ENCODE measurements at places on chromosomes 3 and 15.

GRCh38 chr3:111821891-111822290, 37.2 kb upstream of the PHLDB2 start:
- DNase-seq: no peak
- H3K27ac ChIP-seq: no peak overlapping the region
- H3K27me3 ChIP-seq: no peaks in the 10 kb centered on the region

DNA sequence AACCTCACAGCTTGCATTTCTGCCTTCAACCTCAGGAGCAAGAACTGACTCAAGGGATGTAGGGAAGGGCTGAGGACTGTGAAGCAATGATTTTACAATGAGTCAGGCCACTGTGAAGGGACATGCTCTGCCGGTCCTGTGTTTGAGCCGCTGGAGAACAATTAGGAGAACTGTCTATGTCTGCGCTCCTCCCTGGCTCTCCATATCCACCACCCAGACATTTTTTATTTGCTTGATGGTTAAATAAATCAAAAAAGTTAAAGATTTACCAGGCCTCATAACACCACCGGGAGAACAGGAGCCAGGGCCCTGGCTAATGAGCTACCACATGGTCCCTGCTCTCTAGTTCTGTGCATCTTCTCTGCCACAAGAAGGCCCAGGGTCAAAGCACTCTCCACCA, 29.6 kb downstream of the SEC61A1 start:
- no peak for DNase-seq
- H3K4me1 ChIP-seq: no peaks in the 10 kb centered on the region
- H3K27ac ChIP-seq: no peak overlapping the region
- no peaks in the 10 kb centered on the region for H3K27me3 ChIP-seq

DNA sequence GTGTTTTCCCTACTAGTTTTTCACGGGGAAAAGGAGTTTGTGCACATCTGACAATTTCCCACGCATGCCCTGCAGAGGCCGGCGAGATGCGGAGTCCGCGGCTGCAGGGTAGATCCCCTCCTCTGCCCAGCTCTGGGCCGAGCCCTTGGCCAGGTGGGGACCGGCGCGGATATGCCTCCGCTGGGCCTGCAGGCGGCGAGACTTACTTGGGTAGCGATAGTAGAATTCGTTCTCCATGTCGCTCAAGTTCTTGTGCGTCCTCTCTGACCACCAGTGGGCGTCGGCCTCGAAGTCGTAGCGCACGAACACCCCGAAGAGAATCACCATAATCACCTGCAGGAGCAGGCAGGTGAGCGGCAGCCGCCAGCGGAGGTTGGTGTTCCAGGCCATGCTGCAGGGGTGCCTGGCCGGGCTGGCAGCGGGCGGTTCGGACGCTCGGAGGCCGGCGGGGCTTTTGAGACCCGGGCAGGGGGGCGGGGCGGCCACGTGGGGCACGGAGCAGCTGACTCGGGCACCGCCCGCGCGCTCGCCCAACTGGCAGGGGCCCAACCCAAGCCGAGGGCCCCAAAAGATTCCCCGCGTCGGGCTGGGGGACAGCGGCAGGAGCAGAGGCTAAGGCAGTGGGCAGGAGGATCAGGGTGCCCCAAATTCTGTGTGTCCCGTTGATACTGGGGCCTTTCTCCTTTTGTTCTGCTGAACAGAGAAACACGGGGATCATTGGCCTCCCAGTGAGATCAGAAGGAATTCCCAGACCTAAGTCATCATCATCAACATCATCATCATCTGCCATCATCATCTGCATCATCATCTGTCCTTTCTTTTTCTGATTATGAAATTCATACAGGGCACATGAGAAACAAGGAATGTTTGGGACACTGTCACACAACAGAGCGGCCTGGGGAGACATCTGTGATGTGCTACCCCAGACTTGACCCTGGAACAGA, at the start of gene RHCG:
Gene RHCG (minus strand): TSS at position 429 of the 944 bp plus-strand sequence. CDS start 39 bp downstream, at position 390.
- peak; percentile 55 for DNase-seq
- H3K36me3 ChIP-seq: no peaks in the 10 kb centered on the region
- no peaks in the 10 kb centered on the region for H3K4me1 ChIP-seq
- H3K4me3 ChIP-seq: peak within 1 kb of the TSS; percentile 62

GRCh38 chr15:41996376-41996775, 24.0 kb upstream of the EHD4 start:
- no peak overlapping the region for H3K27ac ChIP-seq
- DNase-seq: no peak

- H3K4me1 ChIP-seq: peaks cover 37% of the 10 kb centered on the region
- H3K27me3 ChIP-seq: peaks cover 7% of the 10 kb centered on the region
- H3K36me3 ChIP-seq: no peaks in the 10 kb centered on the region
- no peak for DNase-seq
Measured at GRCh38 chr15:80031841-80032240, 27.6 kb upstream of the ZFAND6 start.

- no peak overlapping the region for H3K4me3 ChIP-seq
- H3K27me3 ChIP-seq: no peaks in the 10 kb centered on the region
- peaks cover 6% of the 10 kb centered on the region for H3K36me3 ChIP-seq
- H3K4me1 ChIP-seq: peaks cover 51% of the 10 kb centered on the region
- no peak for DNase-seq
Measured at GRCh38 chr3:170002231-170002630, 35.6 kb upstream of the GPR160 start.

DNA sequence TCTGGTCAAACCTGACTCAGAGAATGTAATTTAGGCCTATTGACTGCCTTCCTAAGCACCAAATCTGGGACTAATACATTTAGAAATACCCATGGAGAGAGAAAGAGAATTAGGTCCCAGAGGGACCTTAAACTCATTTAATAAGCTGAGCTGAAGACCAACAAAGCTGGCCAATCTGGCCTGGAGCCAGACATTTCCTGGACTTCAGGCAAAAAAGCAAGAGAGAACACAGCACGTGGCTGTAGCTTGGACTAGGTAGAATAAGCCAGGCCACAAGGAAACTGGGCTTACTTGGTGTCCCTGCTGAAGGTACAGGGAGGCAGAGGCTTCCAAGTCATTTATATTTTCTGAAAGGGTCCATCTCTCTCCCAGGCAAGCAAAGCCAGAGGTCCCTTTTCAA, 88.1 kb downstream of the RTP4 start:
- no peak overlapping the region for H3K4me3 ChIP-seq
- DNase-seq: no peak
- no peak overlapping the region for H3K27ac ChIP-seq
- no peaks in the 10 kb centered on the region for H3K27me3 ChIP-seq
- no peaks in the 10 kb centered on the region for H3K4me1 ChIP-seq

GRCh38 chr3:45906681-45907407, 20.5 kb downstream of the CCR9 start:
- peaks cover 7% of the 10 kb centered on the region for H3K36me3 ChIP-seq
- peaks cover 25% of the 10 kb centered on the region for H3K4me1 ChIP-seq
- peak overlapping the region; percentile 16 for H3K4me3 ChIP-seq
- H3K27me3 ChIP-seq: peaks cover 2% of the 10 kb centered on the region

- no peak for DNase-seq
- H3K27ac ChIP-seq: peak overlapping the region; percentile 28
- no peaks in the 10 kb centered on the region for H3K36me3 ChIP-seq
- H3K4me1 ChIP-seq: peaks cover 17% of the 10 kb centered on the region
- no peak overlapping the region for H3K4me3 ChIP-seq
Measured at GRCh38 chr15:42456971-42457370, 34.0 kb downstream of the ZNF106 start.

DNA sequence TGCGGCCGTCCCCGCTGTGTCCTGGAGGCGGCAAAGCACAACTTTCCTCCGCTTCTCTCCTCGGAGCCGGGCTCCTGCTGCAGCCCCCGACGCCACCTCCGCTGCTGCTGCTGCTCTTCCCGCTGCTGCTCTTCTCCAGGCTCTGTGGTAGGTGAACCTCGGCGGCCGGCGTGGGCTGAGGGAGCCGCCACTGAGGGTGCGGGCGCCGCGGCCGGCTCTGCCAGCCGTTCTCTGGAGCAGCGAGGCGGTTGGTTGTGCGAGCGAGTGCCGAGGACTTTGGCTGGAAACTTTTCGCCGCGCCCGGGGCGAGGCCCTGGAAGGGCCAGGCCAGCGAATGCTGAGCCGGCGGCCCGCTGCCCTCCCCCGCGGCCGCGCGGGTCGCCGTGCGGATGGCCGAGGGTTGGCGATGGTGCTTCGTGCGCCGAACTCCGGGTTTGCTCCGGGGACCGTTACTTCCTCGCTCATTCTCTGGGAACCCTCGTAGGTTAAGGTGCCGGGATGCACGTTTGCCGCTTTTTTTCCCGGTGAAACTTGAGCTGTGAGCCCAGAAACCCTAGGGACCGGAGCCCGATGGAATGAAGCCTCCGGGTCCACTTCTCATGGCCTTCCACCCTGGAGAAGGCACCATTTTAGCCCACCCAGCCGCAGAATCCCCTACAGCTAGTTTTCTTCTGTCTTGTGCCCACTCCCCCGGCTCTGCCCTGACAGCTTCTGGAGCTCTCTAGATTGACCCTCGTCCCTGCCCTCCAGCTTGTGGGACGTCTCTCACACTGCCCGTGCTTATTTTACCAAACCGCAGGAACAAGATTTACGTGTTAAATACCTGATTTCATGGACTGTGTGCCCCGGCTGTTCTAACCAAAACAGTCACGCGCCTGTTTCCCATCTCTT, 660 bp downstream of the NECTIN3 start:
- peaks cover 22% of the 10 kb centered on the region for H3K4me1 ChIP-seq
- DNase-seq: peak; percentile 43
- peak overlapping the region; percentile 68 for H3K27ac ChIP-seq
- peaks cover 8% of the 10 kb centered on the region for H3K27me3 ChIP-seq
- peaks cover 3% of the 10 kb centered on the region for H3K36me3 ChIP-seq
- peak overlapping the region; percentile 97 for H3K4me3 ChIP-seq

DNA sequence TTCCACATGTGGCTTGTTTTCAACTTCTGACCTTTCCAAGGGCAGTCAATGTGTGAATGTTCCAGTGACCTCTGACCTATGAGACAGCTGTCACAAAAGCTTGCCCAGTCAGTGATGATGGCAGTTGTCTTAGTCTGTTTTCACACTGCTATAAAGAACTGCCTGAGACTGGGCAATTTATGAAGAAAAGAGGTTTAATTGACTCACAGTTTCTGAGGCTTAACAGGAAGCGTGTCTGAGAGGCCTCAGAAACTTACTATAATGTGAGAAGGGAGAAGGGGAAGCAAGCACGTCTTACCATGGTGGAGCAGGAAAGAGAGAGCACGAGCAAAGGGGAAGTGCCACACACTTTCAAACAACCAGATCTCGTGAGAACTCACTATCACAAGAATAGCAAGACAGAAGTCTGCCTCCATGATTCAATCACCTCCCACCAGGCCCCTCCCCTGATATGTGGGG, 95.6 kb downstream of the ECT2 start:
- DNase-seq: no peak
- H3K4me1 ChIP-seq: peaks cover 14% of the 10 kb centered on the region
- H3K27me3 ChIP-seq: no peaks in the 10 kb centered on the region
- H3K4me3 ChIP-seq: no peak overlapping the region

DNA sequence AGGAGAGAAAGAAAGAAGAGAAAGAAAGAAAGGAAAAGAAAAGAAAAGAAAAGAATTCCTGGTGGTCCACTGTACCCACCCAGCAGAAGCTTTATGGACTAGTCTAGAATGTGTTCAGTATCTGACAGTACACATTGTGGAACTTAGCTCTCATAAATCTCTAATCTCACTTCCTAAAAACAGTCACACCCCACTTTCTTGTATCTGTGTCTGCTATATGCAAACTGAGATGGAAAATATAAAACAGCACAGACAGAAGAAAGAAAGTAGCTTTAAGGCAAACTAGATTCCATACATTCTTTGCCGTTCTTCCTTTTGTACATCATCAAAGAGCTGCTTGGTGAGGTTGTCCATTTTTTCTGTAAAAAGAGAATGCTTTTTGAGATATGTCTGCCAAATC, 41.1 kb upstream of the GNB5 start:
- peaks cover 20% of the 10 kb centered on the region for H3K36me3 ChIP-seq
- no peak overlapping the region for H3K27ac ChIP-seq
- H3K4me1 ChIP-seq: peaks cover 8% of the 10 kb centered on the region
- H3K4me3 ChIP-seq: no peak overlapping the region
- H3K27me3 ChIP-seq: peaks cover 3% of the 10 kb centered on the region
- DNase-seq: no peak

DNA sequence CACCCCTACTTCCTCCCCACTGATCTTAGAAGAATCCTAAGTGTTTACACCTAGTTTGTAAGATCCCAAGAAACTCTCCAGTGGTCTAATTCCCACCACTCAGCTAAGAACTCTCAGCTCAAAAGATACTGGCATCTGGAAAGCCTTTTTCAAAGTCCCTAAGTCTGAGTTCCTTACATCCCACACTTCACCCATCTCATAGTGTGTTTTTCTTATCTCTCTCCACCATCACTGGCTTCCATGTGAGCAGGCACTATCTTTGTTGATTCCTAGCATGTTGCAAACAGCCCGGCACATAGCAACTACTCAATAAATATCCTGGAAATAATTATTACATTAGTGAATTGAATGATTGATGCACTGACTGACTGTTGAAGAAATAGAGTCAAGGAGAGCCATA, 173.7 kb downstream of the FHIT start:
- H3K27ac ChIP-seq: no peak overlapping the region
- peaks cover 9% of the 10 kb centered on the region for H3K4me1 ChIP-seq
- no peak overlapping the region for H3K4me3 ChIP-seq
- no peaks in the 10 kb centered on the region for H3K27me3 ChIP-seq

- no peak for DNase-seq
- H3K27me3 ChIP-seq: peaks cover 5% of the 10 kb centered on the region
- H3K4me3 ChIP-seq: no peak overlapping the region
- no peaks in the 10 kb centered on the region for H3K36me3 ChIP-seq
- peak overlapping the region; percentile 71 for H3K27ac ChIP-seq
Measured at GRCh38 chr15:31338318-31338878, 11.8 kb downstream of the KLF13 start.

- H3K27ac ChIP-seq: no peak overlapping the region
- H3K27me3 ChIP-seq: peaks cover 9% of the 10 kb centered on the region
- no peaks in the 10 kb centered on the region for H3K4me1 ChIP-seq
- H3K4me3 ChIP-seq: no peak overlapping the region
- H3K36me3 ChIP-seq: no peaks in the 10 kb centered on the region
Measured at GRCh38 chr3:42688016-42688415, 2.7 kb downstream of the KLHL40 start.

DNA sequence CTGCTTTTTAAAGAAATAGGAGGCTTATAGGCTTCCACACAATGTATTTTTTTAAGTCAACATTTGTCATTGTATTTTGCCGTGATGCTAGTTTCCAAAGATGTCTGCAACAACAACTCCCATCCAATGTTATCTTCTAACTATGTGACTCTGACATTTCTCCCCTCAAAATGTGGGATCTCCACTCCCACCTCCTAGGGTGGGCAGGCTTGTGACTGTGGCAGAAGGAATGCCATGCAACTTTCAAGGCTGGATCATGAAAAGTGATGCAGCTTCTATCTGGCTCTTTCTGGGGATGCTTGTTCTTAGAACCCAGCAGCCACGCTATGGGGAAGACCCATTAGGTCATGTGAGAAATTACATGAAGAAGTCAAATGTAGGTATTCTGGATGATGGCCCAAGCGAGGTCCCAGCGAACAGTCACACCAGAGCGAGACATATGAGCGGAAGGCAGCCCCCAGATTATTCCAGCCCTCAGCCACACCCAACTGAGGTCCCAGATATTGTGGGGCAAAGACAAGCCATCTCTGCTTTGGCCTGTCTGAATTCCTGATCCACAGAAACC, 124.3 kb downstream of the BDH1 start:
- H3K27me3 ChIP-seq: no peaks in the 10 kb centered on the region
- no peak overlapping the region for H3K27ac ChIP-seq
- H3K4me1 ChIP-seq: peaks cover 18% of the 10 kb centered on the region

Data from endothelial cell (in vitro differentiated cells).